ENCODE measurements at places on chromosomes 2 and 18.

- DNase-seq = no peak
These were observed 1.6 kb downstream of the GALNT13 start for GRCh38 chr2:153873052-153874048.

DNA sequence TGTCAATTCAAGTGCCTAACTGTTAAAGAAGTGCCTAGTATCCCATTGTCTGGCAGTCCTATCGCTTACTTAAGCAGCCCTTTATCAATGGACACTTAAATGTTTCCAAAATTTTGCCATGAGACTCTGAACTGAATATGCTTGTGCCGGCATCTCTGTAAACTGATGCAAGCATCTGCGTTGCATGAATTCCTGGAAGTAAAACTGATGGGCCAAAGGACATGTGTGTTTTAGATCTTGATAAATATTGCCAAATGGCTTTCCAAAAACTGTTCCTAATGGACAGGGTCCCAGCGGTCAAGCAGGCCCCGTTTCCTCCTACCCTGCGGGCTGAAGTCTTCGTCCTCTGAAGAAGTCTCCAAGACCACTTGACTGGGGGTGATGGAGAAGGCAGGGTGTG lies 121.3 kb upstream of the ZNF516 start:
- DNase-seq = no peak

DNA sequence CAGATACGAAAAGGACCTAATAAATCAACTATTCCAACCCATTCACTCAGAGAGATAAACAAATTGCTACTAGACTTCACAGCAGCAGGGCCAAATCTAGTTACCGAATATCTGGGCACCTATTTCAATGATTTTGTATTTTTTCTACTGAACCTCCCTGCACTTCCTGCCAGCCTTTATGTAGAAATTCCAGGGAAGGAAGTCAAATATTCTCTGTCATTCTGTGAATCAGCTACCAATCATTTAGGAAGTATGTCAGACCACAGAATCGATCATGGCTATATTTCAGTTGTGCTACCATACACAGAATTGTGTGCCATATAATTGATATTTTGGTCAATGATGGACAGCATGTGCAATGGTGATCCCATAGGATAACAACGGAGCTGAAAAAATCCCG lies 109.6 kb upstream of the SPOPL start:
- no peak for DNase-seq

- no peak for DNase-seq
These were observed 516.5 kb downstream of the XIRP2 start for GRCh38 chr2:167404627-167405284.

DNA sequence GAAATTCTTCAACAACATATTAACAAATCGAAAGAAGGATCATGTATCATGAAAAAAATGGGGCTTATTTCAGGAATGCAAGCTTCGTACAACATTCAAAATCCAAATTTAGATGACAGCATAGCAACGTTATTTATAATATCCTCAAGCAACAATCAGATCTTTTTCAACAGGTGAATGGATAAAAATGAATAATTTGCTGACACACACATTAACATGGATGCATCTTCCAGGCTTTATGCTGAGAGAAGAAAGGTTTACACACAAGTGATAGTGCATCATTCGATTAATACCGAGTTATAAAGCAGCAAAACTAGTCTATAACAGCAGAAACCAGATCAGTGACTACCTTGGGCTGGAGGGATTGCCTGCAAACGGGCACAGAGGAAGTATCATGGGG lies 209.5 kb upstream of the TPO start:
- no peak for DNase-seq

DNA sequence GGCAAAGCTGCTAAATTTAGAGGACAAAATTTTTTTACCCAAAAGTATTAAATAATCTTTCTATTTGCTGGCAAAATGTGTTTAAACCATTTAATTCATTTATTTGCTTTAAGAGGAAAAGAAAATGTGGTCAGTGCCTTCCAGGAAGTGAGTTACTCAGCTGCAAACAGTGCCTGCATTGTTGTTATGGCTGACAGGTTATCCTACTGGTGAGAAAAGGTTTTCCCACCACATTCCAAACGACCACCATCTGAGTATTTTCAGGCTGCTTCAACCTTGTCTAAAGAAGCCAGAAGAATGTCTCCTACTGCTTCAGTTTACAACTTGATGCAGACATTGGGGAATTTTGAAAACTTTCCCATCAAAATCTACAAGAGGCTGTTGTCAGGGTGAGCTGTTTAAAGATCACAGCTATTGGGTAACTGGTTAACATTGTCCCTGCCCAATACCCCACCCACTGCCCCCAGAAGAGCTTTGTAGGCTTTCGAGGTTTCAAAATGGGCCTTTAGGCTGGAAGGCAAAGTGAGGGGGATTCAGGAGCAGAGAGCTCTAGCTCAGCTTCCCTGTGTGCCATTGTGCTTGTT lies 461.3 kb upstream of the FANCL start:
- no peak for DNase-seq

DNA sequence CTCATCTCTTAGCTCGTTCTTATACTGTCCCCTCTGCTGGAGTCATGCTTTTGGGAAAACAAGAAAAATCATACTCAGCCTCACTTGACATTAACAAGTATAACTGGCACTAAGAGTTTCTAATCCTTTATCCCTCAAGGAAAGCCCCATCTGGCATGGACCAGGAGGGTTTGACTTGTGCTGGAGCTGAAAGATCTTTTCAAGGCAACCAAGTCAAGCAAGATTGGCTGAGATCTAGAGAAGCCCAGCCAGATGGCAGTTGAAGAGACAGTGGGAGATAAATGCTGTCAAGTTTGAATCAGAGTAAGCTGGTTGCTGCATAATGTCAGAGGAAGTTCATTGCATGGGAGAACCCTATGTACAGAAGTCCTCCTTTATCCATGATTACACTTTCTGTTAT lies 336.5 kb upstream of the LRP1B start:
- DNase-seq = peak; percentile 21

DNA sequence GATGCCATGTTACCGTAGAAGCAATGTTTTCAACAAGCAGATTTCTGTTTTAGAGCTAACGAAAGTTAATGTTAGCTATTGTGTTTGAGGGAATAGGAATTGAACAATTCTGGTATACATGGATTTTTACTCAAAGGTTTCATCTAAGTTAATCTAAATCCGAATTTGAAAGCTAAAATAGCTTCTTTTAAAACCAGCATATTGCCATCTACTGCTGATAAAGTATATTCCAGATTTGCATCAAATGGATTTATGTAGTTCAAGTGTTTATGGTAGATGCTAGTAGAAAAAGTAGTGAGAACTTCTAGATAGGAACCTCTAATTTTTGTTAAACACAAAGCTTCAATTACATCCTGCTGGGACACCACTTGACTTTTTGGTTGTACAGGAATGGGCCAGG lies 1569.5 kb upstream of the NXPH2 start:
- no peak for DNase-seq

DNA sequence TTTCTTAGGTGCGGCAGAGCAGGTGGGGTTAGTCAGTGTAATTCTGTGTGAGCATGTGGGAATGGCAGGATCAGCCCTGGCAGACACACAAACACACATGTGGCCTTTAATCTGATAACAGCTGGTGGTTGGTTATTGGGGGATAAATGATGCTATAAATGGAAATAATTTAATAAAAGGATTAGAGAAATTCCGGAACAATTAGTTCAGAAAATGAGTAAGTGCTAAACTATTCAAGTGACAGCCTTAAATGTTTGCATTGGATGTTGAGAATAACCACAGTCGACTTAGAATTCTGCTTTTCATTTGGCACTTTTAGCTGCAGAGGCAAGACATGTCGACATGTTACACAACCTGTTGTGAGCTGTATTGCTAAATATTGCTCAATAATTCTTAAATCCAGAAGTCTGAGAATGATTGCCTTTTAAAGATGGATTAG lies 7.2 kb downstream of the SMYD1 start:
- DNase-seq = no peak

GRCh38 chr2:233033672-233034071 lies 1.2 kb downstream of the NEU2 start:
- no peak for DNase-seq

- no peak for DNase-seq
These were observed at the start of gene CAPN14 for GRCh38 chr2:31217465-31218200. Gene CAPN14, minus strand, starts transcription at chr2:31217515. Its CDS starts 12,068 bp downstream, at chr2:31205447.

GRCh38 chr2:32060266-32060665 lies 3.1 kb upstream of the SPAST start:
- DNase-seq = no peak

GRCh38 chr18:9094307-9095226 lies 7.9 kb upstream of the NDUFV2 start:
- DNase-seq = no peak

GRCh38 chr2:143513081-143513480 lies 383.9 kb downstream of the ARHGAP15 start:
- no peak for DNase-seq

DNA sequence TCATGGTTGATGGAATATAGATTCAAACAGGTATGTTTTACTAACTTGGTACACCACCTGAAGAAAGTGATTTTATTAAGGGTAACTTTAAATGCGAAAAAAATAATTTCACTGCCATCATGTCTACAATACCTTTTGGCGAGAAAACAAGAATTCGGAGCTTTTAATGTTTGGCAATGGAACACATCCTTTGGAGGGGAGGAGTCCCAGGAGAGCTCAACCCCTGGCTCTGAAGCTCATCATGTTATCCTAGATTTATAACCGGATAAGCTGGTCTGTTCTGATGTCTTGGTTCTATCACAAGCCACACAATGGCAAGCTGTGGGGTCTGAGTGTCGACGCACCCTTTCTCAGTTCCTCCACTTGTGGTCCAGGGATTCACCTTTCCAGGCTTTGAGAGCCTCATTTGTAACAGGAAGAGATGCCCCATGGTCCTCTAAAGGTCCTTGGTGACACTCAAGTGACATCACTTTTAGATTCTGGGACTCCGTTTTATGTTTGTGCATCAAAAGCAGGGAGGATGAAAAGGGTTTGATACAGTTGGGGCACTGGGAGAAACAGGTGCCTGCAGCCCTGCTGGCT lies 172.7 kb downstream of the BCL2 start:
- DNase-seq = no peak

DNA sequence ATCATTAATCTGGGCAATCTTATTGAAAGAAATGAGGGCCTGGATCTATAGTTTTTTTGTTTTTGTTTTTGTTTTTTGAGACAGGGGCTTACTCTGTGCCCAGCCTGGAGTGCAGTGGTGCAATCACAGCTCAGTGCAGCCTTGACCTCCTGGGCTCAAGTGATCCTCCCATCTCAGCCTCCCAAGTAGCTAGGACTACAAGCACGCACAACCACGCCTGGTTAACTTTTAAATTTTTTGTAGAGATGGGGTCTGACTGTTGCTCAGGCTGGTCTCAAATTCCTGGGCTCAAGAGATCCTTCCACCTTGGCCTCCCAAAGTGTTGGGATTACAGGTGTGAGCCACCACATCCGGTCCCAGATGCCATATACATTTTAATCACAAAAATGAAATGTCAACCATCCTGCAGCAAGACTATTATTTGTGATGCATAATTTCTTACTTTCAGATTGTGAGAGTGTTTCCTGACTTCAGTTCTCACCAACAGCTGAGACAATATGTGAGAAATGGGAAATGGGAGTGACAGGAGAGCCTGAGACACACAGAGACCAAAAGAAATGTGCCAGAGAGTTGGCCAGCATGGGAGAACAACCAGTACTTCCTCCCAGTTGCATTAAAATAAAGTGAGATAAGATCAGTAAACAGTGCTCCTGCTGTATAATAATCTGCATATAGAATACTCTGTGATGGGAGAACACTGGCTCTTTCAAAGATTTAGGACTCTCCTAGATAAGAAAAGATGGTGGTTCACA lies 87.6 kb downstream of the METTL8 start:
- DNase-seq = no peak

- DNase-seq = no peak
These were observed 5.2 kb upstream of the HOXD4 start for GRCh38 chr2:176146101-176146500.

GRCh38 chr2:164737612-164738081 lies 104.0 kb downstream of the COBLL1 start:
- DNase-seq = peak; percentile 63

DNA sequence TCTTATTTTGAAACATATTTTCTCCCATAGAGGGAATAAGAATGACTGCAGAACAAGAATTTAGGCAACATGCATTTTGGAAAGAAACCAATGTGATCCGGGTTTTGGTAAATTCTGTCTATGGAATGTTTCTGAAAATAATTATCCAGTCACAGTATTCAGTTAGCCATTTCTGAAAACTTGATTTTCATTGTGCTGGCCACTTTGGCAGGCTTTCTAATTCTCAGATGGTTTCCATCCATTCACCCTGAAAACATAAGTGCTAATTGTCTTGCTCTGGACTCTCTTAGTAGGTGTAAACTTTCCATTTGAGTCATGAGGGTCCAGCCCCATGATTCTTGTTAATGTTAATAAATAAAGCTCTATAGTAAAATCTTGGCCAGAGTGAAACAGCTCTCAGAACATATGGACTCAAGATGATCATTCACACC lies 176.5 kb downstream of the RBM43 start:
- no peak for DNase-seq

GRCh38 chr2:86275962-86276361 lies 61.5 kb downstream of the REEP1 start:
- DNase-seq = no peak

- no peak for DNase-seq
These were observed 172.9 kb downstream of the FMNL2 start for GRCh38 chr2:152507907-152508306.

DNA sequence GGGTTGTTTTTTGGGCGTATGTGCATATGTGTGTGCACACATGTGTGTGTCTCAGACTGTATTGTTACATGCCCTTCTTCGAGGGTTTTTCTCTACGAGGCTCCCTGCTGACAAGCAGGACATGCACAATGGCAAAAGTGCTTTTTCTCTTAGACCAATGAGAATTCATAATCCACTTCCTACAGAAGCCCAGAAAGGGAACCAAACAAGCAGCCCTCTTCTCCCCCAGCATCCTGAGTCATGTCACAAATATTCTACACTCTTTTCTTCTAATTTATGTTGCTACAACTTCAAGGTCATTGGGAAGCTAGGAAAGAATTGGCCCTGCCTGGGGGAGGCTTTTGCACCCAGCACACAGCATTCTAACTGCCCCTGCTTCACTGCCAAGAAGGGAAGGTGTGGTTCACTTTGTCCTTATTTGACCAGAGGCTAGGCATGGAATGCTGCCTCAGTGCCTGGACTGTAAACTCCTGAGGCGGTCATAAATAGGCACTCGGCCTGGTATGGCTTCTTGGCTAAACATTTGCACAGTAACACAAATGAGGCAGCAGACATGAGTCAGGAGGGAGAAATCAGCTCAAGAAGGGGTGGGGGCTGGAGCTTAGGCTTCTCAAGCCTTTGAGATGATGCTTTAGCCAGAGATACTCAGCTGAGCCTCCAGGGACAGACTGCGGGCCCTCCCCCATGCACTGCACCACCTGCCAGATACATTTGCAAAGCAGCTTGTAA lies 92.7 kb upstream of the KLF7 start:
- peak; percentile 94 for DNase-seq

- DNase-seq = no peak
These were observed 85.7 kb downstream of the SEPTIN10 start for GRCh38 chr2:109527846-109528705.

- no peak for DNase-seq
These were observed 62.9 kb downstream of the AQP4 start for GRCh38 chr18:26802330-26803200.

DNA sequence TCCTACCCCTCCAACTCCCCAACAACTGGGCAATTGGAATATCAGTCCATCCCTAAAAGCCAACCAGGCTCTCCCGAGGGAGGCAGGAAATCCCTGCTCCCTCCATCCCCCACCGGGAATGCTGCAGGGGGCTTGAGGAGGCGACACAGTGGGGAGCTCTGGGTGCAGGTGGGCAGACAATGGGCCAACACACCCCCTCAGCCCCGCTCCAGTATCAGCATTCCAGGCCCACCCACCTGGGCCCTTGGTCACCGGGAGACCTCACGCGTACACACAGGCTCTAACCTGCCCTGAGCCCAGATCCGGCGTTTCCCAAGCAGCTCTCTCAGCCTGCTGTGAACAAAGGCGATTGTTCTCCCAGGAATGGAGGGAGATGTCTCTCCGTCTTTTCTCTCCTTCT lies 37.6 kb upstream of the FZD7 start:
- no peak for DNase-seq

Measured in NCI-H446 treated with DMSO at 0.1 percent for 48 hours (cell line).